ENCODE measurements at places on chromosomes 4 and X.

- no peak for DNase-seq
Measured at GRCh38 chrX:122046226-122046625, 998.8 kb downstream of the GLUD2 start.

DNA sequence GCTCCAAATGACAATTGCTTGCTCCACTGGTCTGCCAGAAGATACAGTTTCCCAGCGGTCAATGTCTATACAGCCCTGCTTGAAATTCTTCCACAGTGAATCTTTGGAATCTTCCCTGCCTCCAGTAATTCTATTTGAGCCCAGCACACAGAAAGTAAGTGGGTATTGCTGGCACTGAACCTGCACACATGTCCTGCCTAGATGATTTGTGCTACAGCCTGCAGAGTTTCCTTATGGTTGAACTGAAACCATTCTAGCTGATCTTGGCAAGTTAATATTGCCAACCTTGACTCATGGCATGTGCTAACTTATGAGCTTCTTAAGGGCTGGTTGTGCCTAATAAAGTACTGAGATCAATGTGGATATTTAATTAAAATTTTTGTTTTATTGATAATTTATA lies 553.8 kb upstream of the GNPDA2 start:
- DNase-seq = no peak

- DNase-seq = no peak
Measured at GRCh38 chr4:122475233-122475632, 18.7 kb upstream of the IL2 start.

DNA sequence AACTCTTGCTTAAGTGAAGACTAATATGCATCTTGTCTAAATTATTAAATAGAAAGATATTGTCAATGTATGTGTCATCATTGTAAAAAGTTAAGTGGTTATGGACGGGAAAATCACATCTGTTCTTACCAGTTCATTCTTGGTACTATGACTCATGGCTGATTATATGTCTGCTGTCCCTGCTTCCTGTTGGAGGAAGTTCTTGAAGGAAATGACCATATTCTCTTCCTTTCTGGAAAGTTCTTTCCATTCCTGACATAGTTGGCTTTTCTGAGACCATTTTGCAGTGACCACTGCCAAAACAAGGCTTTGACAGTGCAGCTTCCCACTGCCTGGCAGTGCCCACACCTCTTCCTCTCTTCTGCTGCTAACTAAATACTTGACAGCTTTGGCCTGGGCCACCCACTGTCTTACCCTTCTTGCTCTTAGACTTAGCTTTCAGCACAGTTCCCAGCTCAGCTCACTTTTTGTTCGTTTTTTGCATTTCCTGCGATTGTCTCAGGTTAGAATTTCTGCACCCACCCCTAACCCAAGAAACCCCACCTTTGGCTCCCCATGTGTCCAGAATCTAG lies 13.2 kb upstream of the CLDN24 start:
- DNase-seq = no peak
